ENCODE measurements at places on chromosomes 7 and 10.

- DNase-seq, result peak; percentile 59
Measured at GRCh38 chr7:78587443-78588044, 789.0 kb downstream of the PHTF2 start.

GRCh38 chr10:43255634-43256431 is 11.0 kb downstream of the RASGEF1A start:
- DNase-seq, result peak; percentile 17

- no peak for DNase-seq
Measured at GRCh38 chr10:68046642-68047041, 28.4 kb downstream of the HERC4 start.

GRCh38 chr7:92748495-92748894 is 87.9 kb downstream of the CDK6 start:
- no peak for DNase-seq

GRCh38 chr7:106071356-106071998 is 40.6 kb downstream of the SYPL1 start:
- DNase-seq, result no peak

- DNase-seq, result no peak
Measured at GRCh38 chr10:30683496-30683895, 53.9 kb upstream of the LYZL2 start.

DNA sequence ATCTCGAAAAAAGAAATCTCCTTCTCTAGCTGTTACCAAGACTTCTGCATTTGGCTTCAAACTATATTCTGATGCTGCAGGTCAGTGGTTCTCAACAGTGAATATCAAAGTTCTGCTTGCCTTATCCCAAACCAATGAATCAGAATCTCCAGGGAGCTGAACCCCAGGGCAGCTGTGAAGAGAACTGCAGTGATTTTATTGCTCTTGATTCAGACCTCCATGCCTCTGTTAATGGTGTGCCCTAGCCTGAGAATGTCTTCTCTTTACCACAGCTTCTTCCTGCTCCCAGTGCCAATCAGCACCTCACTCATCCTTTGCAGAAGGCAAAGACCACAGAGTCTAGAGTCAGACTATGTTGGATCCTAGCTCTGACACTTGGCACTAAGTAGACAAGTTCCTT is 46.2 kb upstream of the MRLN start:
- DNase-seq, result no peak

- DNase-seq, result no peak
Measured at GRCh38 chr7:121515630-121516401, 119.7 kb upstream of the FAM3C start.

DNA sequence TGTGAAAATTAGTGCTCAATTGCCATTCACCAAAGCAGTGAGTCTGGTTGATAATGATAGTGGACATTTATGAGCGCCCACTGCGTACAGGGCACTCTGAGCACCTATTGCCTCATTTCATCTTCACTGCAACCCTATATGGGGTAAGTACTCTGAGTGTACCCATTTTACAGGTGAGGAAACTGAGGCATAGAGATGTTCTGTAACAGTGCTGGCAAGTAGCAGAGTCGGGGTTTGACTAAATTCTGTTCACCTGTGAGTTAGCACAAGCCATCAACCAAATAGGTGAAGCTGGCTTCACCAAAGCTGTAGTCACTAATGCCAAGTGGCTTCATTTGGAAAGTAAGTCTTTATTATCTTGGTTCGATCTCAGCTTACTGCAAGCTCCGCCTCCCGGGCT is 135.8 kb downstream of the SPAG6 start:
- DNase-seq, result no peak

- no peak for DNase-seq
Measured at GRCh38 chr10:127418536-127419168, 130.5 kb upstream of the NPS start.

DNA sequence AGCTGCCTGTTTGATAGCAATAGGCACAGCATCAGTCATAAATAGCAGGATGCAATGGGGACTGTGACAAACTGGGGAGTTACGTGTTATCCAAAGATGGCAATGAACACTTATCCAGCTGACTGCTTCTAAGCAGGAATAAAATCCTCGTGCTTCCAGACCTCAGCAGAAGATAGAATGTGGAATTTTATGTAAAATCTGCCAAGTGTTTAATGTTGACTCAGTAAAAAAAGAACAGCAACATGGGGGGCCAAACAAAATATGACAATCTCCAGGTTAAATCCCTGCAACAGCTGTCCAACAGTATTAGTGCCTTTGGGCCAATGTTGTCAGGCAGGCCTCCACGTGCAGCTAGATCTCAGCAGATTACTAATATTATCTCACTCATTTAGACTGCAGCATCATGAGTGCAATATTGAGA is 127.3 kb downstream of the SEMA3C start:
- no peak for DNase-seq

DNA sequence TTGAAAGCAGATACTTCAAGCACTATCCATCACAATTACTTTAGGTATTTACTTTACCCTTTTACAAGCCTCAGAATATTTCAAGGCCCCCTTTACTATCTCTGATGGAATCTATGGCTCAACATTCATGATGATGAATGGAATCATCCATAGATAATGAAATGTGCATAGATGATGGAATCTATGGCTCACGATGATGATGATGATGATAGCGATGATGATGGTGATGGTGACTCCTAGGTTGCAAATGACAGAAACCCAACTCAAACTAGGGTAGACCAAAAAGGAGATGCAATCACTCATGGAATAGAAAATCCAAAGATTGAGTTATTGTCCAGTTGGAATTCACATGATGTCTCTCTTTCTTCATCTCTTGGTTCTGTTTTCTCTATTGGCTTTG is 55.7 kb downstream of the NEBL start:
- DNase-seq, result no peak

GRCh38 chr10:51590818-51591217 is 108.6 kb downstream of the CSTF2T start:
- DNase-seq, result no peak

Measured in SW480 (cell line).